Fibroblast of skin of back (primary cell): ENCODE measurements at places on chromosomes 5 and 9.

GRCh38 chr5:86679529-86679928 lies 61.8 kb downstream of the COX7C start:
- DNase-seq: peak; percentile 82

- DNase-seq: peak; percentile 77
Measured at GRCh38 chr5:169004551-169004950, 296.4 kb downstream of the SLIT3 start.

GRCh38 chr9:75880618-75881017 lies 9.9 kb upstream of the PCSK5 start:
- peak; percentile 67 for DNase-seq

- DNase-seq: no peak
Measured at GRCh38 chr9:30964332-30964731, 1420.1 kb upstream of the ACO1 start.

DNA sequence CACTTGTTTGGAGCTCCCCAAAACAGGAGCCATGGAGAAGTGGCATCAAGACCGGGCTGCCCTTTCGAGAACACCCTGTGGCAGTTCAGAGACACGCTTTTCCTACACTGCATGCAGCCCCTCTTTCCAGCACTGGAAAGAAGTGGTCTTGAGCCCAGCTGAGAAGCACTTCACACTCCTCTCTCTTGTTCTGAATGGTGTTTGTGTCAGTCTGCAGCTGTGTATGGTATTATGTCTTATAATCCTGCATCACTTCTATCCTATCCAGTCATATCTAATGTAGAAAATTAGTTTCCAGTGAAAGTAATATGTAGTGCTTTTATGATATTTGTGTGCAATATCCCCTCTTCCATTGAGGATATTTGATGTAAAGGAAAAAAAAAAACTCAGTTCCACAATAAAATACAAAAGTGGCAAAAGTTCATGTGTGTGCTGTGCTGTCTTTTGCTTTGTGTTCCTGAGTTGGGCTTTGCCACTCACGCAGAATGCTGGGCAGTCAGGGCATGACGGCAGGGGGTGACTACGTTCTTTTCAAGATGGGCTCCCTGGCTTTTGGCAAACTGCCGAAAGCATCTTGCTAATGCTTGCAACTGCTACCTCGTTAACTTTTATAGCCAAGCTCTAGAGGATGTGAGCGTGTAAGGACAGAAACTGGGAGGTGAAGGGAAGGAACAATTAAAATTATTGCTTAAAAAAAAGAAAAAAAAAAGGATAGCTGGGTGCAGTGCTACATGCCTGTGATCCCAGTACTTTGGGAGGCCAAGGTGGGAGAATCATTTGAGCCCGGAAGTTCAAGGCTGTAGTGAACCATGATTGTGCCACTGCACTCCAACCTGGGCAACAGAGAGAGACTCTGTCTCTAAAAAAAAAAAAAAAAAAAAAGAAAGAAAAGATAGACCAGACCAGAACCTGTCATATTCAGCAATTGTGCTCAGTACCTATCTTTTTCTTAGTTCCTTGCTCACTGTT lies 102.2 kb downstream of the MAP1B start:
- peak; percentile 41 for DNase-seq
